Psoas muscle (tissue), 8 donors: ENCODE measurements at places on chromosomes 12 and 14. TPM values are rescaled to one million over a fixed set of nuclear protein-coding genes. Genes with fewer than 3 reads are reported as not detected.

SYCP3 gene
- total RNA-seq = not detected

DNA sequence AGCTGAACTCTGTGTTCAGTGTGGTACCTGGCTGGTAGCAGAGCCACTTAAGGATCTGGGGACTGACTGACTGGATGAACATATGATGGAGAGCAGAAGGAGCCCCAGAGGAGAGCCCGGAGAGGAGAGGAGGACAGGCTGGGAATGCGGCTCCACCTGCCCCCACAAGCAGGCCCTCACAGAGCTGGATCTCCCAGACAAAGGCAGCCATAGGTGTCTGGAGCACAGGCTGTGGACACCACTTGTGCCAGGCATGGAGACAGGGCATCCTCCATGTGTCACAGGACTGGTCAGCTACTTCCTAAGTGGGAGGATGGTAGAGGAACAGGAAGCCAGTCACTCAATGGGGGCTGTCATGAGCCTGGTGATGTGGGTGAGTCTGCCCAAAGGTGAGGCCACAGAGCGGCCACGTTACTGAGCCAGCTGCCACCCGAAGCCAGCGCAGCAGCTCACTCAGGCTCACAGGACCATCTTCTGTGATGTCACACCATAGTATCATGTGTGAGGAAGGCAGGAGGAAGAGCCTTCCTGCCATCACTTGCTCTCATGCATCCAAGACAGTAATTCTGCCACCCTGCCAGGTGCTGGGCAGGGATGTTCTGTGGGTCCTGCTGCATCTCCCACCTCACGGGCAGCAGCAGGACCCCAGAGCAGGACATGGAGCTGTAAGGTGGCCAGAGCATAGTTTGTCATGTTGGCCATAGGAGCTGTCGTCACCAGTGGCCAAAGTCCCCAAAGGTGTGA, 72.1 kb downstream of the PRIMA1 start:
- no peak for DNase-seq

DNA sequence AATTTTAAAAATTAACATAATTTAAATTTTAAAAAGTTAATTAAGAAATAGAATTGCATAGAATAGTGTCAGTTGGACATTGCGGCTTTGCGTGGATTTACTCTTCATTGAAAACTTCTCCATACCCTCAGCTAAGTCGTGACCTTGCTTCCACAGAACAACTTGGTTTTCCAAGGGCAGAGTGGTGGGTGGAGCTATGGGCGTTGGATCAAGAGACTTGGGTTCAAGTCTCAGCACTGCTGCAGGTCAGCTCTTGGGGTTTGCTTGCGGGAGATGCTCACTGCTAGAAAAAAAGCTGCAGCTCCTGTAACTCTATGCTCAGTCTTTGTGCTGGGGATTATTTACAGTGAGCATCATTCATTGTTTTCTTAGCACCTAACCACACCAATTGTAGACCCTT, 133.7 kb downstream of the PRIMA1 start:
- DNase-seq = no peak

DNA sequence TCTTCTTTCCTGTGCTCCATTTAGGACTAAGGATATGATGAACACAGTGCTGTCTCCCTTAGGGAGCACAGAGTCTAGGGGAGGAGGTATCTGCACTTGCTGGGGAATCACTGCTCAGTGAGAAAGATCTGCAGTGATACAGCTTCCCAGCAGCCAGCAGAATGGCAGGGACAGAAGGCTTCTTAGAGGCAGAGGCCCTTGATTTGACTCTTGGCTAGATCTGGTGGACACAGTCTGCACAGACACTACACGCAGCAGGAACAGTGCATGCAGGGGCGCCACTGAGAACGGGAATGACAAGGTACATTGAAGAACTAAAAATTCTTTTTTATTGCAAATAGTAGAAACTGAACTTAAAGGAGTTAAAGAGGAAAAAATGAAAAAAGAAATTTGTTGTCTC, 51.6 kb downstream of the KCNA1 start:
- DNase-seq = no peak

DNA sequence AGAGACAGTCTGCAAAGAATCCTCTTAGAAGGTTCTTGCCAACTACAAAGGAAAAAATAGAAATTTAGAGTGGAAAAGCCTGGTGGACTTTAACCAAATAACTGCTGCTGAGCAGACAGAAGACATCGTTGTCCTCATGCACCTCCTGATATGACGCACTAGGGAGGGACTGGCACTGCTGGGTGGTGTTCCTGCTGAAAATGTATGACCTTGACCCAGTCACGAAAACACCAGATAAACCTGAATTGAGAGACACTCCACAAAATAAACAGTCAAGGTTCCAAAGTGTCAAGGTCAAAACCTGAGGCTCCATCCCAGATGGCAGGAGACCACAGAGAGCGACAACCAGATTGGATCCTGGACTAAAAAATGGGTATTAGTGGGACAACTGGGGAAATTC, 61.9 kb downstream of the CHGA start:
- no peak for DNase-seq
